ENCODE measurements at places on chromosomes 5 and 9.

- DNase-seq: no peak
These were observed 513.0 kb upstream of the ADAMTS16 start for GRCh38 chr5:4627131-4627530.

DNA sequence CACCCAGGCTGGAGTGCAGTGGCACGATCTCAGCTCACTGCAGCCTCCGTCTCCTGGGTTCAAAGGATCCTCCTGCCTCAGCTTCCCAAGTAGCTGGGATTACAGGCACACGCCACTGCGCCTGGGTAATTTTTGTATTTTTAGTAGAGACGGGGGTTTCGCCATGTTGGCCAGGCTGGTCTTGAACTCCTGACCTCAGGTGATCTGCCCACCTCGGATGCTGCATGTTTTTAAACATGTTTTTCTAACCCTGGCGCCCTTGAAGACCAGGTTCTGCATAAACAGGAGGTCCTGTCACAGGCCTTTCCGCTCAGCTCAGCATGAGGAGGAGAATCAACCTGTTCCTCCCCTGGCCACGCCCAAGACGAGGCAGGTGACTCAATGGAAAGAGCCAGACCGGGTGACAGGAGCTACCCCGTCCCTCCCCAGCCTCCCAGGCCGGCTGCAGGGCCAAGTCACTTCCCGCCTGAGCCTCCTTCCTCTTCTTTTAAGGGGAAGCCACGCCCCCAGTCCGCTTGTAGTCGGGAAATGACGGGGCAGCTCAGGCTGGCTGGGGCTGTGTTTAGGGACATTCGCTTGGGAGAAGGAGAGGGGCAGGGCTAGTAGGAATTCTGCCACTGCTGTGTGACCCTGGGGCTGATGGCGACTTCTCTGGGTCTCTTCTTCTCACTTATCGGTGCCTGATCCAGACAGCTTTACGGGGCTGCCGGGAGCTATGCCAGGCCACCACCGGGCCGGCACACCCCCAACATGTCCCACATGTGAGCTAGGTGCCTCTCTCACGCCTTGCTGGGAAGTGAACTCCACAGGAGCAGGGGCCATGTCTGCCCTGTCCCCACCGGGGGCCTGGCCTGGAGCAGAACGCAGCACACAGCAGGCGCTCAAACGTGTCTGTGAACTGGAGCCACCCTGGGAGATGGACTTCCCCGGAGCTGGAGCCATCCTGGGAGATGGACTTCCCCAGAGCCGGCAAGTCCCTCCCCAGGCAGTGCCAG lies 6.1 kb downstream of the NOTCH1 start:
- peak; percentile 95 for DNase-seq

- DNase-seq: no peak
These were observed 95.4 kb downstream of the CACNA1B start for GRCh38 chr9:137972988-137973470.

- no peak for DNase-seq
These were observed 30.2 kb downstream of the GOLGA2 start for GRCh38 chr9:128245421-128246151.

- DNase-seq: no peak
These were observed 418.6 kb downstream of the TMEM38B start for GRCh38 chr9:106112935-106113334.

- no peak for DNase-seq
These were observed 413.2 kb downstream of the ACTL7B start for GRCh38 chr9:108442627-108443018.

GRCh38 chr9:618478-618877 lies 223.0 kb upstream of the DMRT1 start:
- DNase-seq: no peak

- no peak for DNase-seq
These were observed 349.7 kb upstream of the RFX3 start for GRCh38 chr9:3875361-3876132.

GRCh38 chr9:117782931-117783788 lies 79.0 kb downstream of the TLR4 start:
- DNase-seq: peak; percentile 53

DNA sequence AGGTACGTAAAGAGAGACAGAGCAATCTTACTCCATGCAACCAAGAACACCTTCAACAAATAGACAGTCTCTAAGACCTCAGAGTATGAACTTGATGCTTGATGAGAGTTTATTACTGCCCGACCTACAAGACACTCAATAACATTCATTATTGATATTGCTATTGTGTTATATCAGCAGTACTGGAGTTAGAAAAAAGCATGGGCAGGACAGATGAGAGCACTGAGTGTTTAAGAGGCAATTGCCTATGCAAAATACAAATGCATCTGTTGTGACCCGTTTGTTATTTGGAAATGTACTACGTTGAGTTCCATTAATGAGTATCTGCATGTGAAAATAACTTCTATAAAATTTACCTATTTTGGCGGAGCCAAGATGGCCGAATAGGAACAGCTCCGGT lies 8.1 kb upstream of the MARCOL start:
- DNase-seq: no peak

GRCh38 chr9:101032426-101032825 lies 3.9 kb downstream of the PLPPR1 start:
- DNase-seq: no peak

- DNase-seq: no peak
These were observed 102.4 kb downstream of the DAPK1 start for GRCh38 chr9:87599901-87600610.

GRCh38 chr5:8770431-8770830 lies 775.4 kb downstream of the SEMA5A start:
- no peak for DNase-seq

- peak; percentile 45 for DNase-seq
These were observed 70.4 kb downstream of the MVB12B start for GRCh38 chr9:126397056-126397455.

DNA sequence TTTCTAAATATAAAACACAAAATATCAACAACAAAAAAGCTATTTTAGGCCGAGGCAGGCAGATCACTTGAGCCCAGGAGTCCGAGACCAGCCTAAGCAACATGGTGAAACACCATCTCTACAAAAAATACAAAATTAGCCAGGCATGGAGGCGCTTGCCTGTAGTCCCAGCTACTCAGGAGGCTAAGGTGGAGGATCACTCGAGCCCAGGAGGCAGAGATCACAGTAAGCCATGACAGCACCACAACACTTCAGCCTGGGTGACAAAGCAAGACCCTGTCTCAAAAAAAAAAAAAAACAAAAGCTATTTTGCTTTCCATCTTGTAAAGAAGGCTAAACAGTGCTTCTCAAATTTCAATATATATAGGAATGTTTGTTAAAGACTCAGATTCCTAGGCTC lies 11.3 kb downstream of the C5orf15 start:
- DNase-seq: no peak

- no peak for DNase-seq
These were observed 105.4 kb downstream of the SLC25A46 start for GRCh38 chr5:110844251-110844650.

GRCh38 chr9:99867536-99867935 lies 38.9 kb upstream of the STX17 start:
- DNase-seq: no peak

DNA sequence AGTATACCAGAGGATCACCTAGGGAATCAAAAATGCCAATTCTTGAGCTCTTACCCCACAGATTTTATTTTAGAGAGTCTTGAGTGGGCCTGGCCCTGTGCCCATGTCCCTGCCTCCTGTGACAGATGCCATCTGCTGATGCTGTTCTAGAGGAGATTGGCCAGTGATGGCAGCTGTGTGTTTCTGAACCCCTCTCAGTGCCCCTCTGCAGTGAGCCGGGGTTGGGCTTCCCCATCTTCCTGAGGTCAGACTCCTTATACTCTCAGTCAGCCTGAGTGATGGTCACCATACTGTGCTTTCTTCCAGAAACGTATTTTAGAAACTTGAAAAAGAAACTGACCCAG lies 6.1 kb downstream of the PTCD2 start:
- DNase-seq: no peak
